ENCODE measurements at places on chromosomes 3 and 15.

DNA sequence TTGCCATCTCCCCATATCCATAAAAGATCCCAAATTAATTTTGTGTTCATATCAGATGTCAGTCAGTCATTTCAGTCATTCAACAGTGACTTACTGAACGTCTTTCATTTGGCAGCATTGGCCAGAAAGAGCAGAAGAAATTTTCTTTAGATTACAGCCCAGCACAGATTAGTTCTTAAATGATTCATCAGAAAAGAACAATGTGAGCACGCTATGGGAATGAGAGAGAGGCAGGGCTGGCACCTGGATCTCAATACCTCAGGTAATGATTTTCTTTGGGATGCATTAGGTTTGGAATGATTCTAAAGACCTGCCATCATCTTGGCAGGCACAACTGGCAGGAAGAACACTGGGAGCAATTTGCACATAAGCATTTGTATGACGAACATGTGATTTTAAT lies 41.6 kb downstream of the FBN1 start:
- no peak for DNase-seq

- DNase-seq: peak; percentile 46
Measured at GRCh38 chr3:166013073-166013679, 176.0 kb upstream of the BCHE start.

DNA sequence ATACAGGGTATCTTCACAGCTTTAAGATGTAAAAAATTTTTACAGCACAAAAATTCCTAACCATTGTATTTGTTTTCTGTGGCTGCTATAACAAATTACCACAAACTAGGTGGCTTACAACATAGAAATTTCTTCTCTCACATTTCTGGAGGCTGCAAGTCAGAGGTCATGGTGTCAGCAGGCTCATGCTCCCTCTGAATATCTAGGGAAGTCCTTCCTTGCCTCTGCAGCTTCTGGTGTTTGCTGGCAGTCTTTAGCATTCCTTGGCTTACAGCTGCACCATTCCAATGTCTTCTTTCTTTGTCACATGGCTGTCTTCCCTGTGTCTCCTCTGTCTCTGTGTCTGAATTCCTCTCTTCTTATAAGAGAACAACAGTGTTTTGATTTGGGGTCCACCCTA lies 310.2 kb upstream of the SUCLG2 start:
- no peak for DNase-seq

DNA sequence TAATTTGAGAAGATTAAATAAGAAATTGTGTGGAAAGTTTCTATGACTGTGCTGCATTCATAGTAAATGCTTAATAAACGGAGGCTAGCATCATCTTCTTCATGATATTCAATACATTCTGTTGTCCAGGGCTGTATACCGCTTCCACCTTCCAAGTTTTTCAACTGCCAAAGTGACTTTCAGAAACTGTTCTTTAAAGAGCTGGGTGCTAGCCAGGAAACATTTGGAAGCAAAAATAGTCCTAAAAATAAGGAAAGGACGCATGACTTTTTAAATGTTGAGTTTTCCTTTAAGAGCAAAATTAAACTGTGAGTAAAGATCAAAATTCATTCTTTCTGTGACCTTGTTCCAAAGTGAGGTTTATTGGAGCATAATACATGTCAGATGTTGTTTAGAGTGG lies 9.4 kb upstream of the ERC2 start:
- DNase-seq: no peak
